H1 (cell line): ENCODE measurements at places on chromosomes 2 and 18.
A peak's percentile ranks its signal among the peaks of the same experiment; 100 is the strongest.

DNA sequence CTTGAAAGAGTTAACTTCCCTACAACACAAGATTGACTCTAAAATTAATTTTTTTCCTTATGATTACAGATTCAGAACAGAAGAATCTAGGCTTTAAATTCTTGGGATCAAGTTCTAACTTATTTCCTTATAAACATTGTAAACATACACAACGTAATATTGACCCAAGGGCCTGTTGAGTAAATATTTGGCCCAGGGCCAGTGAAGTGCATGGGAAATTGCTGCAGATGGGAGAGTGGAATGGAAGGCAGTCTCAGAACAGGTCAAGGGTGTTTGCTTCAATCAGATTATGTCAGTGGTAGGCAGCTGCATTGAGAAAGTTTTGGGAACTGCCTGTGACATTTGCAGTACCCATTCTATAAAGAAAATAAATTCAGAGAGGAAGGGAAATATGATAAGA lies 137.6 kb downstream of the MYO1B start:
- no peak for DNase-seq

DNA sequence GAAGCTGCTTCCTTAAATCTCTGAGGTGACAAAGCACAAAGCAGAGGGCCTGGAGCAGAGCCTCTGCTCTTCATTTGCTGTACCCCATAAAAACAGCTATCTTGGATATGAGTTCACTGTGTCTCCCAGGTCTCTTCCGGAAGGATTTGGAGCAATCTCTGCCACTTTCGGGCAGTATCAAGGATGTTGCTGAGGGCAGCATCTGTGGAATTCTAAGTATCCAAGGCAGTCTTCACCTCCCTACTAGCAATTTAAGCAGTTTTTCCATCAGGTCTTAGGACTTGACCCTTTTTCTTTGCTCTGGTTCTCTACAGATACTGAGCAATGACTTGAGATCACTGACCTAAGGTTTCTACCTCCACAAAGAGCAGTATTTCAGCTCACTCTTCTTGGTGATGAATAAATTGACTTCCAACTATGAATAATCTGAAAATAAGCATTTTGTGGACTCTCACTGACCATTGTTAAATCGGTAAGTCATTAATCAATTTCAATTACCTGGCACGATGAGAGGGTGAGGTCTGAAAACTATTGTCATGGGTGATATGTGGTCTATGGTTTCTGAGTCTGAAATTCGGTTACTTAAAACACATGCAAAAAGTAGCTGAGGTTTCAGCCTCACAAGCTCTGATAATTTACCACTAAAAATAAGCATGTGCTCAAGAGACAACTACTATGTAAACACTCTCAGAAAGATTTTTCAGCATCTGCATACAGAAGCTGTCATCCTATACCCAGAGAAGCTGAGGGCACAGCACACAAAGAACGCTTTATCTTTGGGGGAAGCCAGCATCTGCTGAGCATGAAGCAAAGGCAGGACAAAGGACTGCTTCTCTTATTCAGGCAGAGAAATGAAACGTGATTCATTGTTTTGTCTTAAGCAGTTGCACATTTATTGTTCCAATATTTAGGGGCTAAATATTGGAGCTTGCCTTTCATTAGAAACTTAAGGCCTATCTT lies 32.1 kb upstream of the SPATS2L start:
- no peak for DNase-seq

DNA sequence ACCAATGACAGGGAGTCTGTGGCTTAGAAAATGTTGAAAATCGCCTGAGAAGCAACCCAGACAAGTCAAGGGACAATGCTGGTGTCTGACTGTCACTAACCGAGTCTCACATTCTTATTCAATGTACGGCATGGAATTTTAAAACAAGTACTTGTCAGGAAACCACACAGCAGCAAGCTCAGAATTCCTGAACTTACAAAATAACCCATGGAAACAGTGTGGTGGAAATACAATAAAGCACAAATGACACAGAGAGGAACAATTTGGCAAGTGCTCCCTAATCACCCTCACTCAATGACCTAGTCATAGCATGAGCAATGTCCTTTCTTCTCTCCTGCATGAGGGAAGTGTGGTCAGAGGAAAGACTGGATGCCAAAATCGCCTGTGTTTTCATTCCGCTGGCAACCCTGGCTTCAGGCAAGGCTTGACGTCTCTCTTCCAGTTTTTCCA lies 154.0 kb downstream of the SATB2 start:
- no peak for DNase-seq

DNA sequence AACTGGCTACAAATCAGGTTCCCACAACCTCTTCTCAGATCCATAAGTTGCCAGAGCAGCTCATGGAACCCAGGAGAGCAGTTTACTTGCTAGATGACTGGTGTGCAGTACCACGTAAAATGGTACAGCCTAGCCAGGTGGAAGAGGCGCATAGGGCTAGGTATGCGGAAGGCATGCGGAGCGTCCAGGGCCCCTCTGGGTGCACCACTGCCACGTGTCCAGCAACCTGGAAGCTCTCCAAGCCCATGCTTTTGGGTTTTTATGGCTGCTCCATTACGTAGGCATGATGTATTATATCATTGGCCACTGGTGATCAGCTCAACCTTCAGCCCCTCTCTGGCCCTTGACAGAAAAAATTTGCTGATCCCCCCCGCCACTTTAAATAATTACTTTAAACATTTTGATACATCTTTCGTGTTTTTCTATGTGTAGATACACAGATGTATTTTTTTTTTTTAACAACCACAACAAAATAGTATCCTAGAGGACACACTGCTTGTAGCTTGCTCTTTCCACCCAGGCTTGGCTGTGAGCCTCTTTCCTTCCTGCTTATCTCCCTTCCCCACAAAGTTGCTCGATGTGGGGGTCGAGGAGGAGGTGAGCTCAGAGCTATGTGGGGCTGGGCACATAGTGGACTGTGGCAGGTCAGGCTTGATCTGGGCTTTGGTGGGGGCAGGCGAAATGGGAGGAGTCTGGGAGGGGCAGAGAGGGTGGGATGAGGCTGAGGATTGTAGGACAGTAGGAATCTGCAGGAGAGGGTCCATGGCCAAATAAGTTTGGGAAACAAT lies 65.4 kb upstream of the MCFD2 start:
- DNase-seq = no peak

- no peak for DNase-seq
Measured at GRCh38 chr2:12348216-12348615, 368.5 kb upstream of the TRIB2 start.

DNA sequence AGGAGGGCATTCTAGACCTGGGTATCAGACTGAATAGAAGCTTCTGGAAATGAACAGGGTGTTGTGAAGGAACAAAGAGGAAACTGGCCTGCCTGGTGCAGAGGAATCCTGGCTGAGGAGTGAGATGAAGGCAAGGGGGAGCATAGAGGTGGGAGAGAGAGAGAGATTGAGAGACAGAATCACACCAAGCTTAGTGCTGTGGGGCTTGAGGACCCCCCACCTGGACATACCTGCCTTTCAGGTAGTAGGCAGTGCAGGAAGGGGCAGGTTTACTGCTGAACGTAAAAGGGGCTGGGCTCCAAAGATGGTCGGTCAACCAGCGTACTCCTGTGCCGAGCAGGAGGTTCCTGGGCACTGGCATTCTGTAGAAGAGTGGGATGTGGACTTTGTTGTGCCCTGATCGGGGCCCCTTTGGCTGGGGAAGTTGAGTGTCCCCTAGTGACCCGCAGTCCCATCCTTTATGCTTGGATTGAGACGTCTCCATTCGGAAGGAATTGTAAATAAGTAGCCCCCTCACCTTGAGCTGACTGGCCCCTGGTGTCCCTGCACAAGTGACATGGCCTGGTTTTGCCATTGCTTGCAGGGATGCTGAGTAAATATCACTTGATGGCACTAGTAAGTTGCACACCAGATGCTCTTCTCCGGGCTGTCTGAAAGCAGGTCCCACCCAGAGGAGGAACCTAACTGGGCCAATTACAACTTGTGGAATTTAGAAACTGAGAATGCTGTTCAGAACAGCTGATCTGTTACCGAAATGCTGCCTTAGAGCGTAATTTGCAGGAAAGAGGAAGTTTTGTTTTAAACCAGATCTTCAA lies 1.4 kb downstream of the UBE2F start:
- no peak for DNase-seq

- DNase-seq = no peak
Measured at GRCh38 chr2:226443112-226443511, 356.5 kb downstream of the IRS1 start.

DNA sequence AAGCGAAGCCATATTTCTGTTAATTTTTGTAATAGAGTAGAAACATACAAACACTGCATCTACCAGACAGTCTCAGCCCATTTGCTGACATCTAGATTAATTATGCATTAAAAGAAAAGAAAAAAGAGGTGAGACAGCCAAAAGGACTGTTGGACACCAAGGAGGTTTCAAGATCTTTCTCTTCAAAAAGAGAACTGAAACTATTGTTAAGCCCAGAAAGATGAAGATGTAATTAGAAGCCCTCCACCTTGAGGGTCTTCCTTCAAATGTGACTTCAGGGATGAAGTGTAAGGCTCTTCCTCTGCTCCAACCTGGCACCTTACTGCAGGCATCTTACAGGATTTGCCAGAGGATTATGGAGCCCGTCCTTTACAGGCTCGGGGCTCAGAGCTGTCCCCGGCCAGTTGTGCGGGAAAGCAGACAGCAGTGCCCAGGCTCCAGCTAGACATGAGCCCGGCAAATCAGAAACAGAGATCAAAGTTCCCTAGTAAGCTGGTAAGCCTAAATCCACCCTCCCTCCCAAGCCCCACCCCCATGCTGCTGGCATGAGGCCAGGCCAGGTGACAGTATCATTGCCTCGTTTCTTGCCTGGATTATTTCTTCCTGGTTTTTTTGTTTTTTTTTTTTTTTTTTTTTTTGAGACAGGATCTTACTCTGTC lies 38.9 kb downstream of the ADI1 start:
- no peak for DNase-seq

DNA sequence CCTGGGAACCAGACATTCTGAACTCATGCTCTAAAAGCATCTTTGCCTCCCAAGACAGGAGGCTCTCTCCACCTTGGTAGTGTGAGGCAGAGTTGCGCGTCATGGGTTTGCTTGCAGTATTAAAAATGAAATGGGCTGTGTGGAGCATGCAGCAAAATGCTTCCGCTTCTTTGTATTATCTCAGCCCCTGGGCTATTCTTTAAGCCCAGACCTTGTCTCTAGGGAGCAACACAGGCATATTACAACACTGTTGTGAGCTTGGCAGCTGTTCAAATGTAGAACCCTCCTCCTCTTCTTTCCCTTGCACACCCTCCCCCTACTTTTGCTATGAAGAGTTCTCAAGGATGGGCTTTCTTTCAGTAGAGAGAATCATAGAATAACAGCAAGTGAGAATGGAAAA lies 185.1 kb upstream of the LHCGR start:
- no peak for DNase-seq

DNA sequence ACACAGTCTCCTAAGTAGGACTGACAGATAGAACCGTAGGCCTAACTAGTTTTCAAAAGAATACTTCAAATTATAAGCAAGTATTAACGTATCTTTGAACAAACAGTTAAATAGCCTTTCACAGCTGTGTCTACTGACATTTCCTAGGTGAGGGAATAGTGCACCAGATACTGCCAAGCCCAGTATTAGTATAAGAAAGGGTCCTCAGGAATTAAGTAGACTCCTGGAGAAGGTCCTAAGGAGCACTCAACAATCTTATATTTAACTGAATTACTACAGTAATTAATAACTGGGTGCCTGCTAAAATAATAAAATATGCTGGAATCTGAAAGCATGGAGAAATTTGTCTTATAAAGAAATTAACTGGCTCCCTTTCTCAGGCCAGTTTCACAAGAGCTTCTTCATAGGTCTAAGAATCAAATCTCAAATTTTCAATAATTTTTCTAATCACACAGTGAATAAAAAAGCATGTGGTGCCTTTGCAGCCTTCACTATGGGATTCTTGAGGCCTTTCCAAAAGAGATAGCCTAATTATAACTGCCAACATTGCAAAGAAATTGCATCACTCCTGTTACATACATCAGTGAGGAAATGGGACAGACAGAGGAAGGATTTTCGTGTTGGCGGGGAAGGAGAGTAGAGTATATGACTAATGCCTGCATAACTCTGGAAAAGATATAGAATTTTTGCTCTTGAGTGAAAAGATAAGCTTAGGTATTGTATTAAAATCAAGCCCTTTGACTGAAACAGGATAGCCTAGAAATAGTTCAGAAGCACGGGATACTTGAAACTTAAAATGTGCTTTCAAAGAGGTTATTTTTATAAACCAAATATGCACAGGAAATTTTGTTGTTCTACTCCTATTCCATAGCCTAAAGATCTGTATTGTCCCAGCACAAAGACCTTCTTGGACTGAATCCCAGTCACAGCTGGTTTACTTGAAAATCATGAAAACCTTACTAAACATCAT lies 228.6 kb upstream of the STK17B start:
- DNase-seq = no peak

GRCh38 chr2:205908212-205909183 lies 177.5 kb downstream of the INO80D start:
- no peak for DNase-seq

GRCh38 chr2:131105950-131106801 lies 1.0 kb downstream of the PLEKHB2 start:
- no peak for DNase-seq

GRCh38 chr2:43131051-43131889 lies 95.1 kb downstream of the ZFP36L2 start:
- no peak for DNase-seq

- peak; percentile 53 for DNase-seq
Measured at GRCh38 chr18:75125382-75126331, 83.3 kb downstream of the PTGR3 start.

GRCh38 chr2:57720728-57721627 lies 325.6 kb upstream of the VRK2 start:
- no peak for DNase-seq

- DNase-seq = no peak
Measured at GRCh38 chr2:232372231-232373208, 6.0 kb upstream of the ALPP start.

GRCh38 chr18:78378403-78378802 lies 601.2 kb upstream of the SALL3 start:
- no peak for DNase-seq

- no peak for DNase-seq
Measured at GRCh38 chr2:179440642-179441251, 176.1 kb upstream of the SESTD1 start.

DNA sequence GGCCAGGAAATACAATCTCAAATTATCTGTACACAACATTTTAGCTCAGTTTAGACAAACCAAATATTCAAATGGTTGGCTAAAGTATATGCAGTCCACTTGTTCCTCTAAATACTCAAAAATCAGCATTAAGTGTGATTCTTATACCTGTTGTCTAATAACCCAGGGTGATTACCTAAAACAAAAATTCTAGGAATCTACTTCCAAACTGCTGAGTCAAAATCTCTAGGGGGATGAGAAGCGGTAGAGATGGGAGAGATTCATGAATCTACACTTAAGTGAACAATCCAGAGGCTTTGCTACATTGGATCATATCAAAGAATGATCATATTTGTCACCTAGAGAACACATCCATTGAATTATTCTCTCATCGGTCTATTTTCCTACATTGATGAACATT lies 420.9 kb upstream of the PKDCC start:
- DNase-seq = no peak

DNA sequence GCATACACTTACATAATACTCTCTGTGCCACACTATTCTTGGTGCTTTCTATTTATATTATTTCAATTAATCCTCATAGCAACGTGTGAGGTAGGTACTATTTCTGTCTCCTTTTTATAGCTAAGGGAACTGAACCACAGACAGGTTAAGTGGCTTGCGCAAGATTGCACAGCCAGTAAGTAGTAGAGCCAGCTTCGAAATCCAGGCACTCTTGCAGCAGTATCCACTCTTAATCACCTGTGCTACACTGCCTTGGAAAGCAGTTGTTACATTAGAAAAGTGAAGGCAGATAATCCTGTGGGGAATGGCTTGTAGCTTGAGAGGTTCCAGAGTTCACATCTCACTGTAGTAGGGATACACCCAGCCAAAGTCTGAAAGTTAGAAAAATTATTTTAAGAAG lies 198.3 kb downstream of the LDLRAD4 start:
- DNase-seq = no peak
